Stimulated activated CD8-positive, alpha-beta memory T cell treated with anti-CD3 and anti-CD28 coated beads, Interleukin-4, amount 100 ng/mL, for 1 hour (primary cell): ENCODE measurements at places on chromosomes 2 and 18.

- no peak for DNase-seq
Observed at GRCh38 chr18:35106013-35106844, 65.0 kb downstream of the MAPRE2 start.

- DNase-seq = no peak
Observed at GRCh38 chr2:230956827-230957755, 32.0 kb upstream of the GPR55 start.

DNA sequence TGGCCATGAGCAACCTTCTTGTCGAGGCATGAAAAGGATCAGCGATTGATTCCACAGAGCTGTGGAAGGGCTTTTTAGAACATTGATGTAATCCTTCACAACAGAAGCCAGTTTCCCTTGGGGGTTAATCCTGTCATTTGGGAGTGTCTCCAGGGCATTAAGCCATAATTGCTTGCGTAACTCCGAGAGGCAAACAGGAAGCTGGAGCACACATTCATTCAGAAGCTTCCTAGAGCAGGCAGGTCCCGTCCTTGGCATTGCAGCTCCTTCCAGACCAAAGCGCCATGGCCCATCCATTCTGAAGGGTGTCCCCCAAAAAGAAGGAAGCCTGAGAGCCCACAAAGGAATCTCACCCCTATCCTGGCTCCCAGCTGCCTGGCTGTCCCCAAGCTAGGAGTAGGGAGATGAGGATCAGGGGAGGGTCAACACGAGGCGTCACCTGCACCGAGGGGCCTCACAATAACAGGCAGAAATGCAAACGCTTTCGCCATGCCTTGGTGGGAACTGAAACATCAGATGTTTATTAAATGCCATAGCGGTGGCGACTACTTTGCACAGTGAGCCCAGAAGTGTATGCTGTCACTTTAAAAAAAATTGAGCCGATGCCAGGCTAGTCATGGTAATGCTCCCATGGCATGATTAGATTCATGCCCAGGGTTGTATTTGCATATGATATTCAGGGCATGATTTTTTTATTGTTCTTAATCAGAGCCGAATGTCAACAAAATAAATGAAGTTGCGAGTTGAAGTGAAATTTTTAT lies 339.4 kb downstream of the BCL11A start:
- no peak for DNase-seq

DNA sequence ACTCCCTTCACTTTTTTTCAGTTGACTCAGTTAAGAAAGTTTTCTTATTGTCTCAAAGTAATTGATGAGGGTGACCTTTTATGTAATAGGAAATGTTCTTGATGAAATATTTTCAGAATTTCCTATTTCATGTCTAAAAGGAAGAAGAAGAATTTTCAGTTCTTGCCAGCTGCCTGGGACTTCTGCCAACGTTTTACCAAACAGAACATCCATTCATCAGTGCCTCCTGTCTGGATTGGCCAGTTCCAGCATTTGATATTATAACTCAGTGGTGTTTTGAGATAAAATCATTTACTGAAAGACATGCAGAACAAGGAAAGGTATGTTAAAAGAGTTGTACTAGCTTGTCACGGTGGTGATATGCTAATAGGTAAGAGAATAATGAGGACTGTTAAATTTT lies 104.7 kb upstream of the MYO3B start:
- DNase-seq = no peak

DNA sequence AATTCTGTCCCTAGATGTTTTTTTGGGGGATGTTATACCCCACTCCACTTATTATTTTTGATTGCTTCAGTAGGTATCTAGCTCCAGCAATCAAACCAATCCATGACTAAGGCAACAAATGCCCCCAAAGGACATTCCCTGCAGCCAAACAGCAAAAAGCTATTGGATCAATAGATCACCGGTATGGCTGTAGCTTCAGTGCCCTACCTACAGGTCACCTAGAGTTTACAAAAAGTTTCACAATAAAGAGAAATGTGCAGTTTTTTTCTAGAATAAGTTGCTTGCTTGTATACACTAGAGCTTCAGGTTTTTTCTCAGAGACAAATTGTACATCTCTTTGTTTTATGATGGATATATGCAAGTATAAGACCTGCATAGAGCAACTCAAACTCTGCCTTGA lies 27.7 kb downstream of the PDE11A start:
- DNase-seq = no peak

- DNase-seq = no peak
Observed at GRCh38 chr2:232412986-232413385, 6.3 kb downstream of the ALPG start.

DNA sequence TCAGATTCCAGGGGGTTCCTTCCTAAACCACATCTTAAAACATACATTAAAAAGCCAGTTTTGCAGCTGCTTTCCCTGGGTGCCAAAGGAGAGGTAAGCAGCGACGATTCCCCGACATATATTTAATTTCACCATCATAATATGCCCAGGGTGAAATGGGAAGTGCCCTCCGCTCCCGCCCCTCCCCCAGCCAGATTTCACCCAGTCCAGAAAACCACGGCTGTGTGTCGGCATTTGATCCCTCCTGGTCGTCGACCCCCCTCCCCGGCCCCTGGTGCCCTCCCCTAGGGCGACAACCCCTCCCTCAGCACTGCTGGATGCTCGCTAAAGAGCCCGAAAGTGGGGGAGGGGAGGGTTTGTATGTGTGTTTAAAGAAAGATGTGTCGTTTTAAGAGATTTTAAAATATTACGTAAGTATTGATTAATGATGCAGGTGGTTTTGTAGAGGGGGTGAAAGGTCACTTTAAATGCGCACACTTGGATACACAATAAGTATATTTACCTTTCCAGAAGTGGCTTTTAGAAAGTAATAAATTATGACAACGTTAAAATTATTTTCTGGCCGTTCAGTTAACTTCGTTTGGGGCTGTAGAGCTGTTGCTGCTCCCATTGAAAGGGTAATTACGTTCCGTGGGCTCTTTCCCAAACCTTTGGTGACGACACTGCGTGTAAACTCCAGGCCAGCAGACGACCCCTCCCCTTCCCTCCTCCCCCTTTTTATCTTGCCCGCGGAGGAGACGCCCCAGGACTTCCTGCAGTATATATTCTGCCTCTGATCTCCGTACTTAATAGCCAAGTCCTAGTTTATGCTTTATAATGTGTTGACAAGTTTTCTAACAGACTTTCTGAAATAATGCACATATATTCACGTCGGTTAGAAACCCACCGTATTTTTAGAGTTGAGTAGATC lies 3.4 kb upstream of the BCL11A start:
- DNase-seq = no peak

DNA sequence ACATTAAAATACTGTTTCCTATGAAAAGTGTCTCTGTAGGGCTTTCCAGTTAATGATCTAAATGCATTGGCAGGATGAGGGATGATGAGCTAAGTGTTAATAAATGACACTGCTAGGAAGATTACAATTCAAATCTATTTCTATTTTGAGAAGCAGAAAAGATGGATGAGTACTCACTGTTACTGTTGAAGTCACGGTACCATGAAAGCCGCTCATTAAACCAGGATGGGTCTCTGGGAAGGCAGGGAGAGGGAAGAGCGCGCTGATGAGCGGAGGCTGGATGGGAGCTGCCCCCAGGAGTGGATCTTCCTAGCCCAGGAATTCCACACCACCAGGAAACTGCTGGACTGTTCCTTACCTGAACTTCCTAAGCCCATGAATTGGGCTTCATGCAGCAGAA lies 27.1 kb upstream of the TXNDC2 start:
- no peak for DNase-seq

- DNase-seq = no peak
Observed at GRCh38 chr2:233996000-233996399, 54.5 kb upstream of the SPP2 start.
